ENCODE measurements at places on chromosomes 4 and X.

- DNase-seq: no peak
Measured at GRCh38 chr4:168374772-168375523, 56.4 kb upstream of the DDX60 start.

DNA sequence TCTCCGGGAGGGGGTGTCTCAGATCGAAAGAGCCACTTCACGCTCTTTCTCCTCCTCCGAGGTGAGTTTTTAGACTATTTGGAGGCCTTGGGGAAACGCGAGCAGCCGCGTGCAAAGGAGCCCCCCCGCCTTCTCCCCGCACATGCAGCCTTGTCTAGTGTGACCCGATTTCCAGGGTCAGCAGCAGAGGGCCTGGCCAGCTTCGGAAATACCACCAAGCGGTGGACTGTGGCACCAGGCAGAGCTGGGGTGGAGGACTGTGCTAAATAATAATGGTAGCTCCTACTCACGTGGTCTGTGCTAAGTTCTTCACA lies 79.3 kb upstream of the BCOR start:
- no peak for DNase-seq

DNA sequence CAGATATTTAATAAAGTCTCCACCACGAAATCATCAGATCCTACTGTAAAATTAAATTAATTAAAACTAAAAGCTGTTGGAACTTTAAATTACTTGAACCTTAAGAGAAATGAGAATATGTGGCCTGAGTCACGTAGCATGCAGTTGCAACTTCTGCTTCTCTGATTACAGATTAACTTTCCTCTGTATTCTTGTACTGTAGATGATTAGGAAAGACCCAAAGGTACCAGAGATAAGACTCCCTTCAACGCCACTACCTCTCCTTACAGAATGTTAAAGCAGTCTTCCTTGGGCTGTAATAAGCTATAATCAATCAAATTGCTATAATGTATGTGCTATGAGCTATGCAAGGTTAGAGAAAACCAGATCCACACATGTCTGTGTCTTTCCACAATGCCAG lies 47.9 kb downstream of the FAM13A start:
- no peak for DNase-seq

GRCh38 chr4:140170299-140170698 lies 16.3 kb upstream of the MAML3 start:
- DNase-seq: no peak

- DNase-seq: no peak
Measured at GRCh38 chrX:74422576-74423288, 1.4 kb downstream of the SLC16A2 start.

DNA sequence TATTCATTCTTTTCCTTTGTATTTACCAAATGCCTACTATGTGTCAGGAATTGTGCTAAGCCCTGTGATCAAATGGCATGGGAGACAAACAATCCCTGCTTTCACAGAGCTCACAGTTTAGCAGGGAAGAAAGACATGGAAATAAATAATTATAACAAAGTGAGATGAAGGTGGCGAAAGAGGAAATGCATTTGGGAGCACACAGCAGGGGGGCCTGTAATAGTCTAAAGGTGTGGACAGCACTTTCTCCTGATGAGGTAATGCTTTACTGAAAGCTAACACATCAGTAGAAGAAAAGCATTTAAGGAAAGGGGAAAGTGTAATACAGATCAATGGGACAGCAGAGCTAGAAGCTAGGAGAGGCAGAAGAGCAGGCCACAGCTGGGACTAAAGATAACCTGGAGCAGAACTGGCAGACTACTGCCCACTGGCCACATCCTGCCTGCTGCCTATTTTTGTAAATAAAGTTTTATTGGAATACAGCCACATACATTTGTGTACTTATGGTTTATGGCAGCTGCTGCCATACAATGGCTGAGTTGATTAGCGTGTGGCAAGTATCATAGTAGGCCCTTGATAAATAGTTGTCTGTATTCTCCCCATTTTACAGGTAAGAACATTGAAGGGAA lies 67.1 kb upstream of the TAPT1 start:
- DNase-seq: no peak

DNA sequence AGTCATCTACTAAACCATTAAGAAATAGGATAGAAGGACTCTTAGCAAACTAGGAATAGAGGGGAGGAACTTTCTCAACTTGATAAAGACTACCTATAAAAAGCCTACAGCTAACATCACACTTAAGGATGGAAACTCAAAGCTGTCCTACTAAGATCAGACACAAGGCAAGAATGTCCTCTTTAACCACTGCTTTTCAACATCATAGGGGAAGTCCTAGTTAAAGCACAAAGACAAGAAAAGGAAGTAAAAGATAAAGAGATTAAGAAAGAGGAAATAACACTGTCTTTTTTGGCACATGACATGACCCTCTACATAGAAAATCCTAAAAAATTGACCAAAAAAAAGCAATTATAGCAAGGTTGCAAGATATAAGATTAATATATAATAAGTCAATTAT lies 136.6 kb downstream of the FBXW7 start:
- DNase-seq: no peak

DNA sequence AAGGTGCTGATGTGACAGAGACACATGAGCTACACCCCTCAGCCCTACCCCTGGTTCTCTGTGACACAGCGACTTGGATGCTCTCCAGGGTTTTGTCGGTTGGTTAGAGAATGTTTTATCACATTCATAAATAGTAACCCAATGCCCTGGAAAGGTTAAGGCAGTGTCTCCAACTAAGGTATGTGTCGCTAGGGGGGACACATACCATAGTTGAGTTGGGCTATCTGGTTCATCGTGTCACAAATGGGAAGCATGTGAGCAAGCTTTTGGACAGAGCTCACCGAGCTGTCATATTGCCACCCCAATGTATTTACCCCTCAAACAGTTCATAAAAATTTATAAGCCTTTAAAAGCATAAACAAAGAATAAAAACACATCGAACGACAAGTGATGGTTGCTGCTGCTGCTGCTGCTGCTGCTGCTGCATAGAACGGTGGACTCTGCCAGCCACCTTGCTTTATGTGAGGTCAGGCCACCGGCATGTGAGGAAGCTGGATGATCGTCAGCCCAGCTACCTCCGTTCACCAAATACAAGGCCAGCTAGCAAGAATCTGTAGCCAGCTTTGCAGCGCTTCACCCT lies 55.9 kb downstream of the STOX2 start:
- no peak for DNase-seq

- DNase-seq: no peak
Measured at GRCh38 chr4:169279108-169279507, 8.4 kb upstream of the SH3RF1 start.

- DNase-seq: no peak
Measured at GRCh38 chrX:78658414-78658813, 714 bp downstream of the RTL3 start.

DNA sequence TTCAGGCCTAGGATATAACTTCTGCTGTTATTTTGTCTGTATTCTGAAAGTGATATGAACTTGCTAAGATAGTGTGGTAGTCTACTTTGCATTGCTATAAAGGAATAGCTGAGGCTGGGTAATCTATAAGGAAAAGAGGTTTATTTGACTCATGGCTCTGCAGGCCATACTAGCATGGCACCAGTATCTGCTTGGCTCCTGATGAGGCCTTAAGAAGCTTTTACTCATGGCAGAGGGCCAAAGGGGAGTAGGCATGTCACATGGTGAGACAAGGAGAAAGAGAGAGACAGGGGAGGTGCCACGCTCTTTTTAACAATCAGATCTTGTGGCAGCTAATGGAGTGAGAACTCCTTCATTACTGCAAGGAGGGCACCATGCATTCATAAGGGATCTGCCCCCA lies 247.3 kb downstream of the GPAT3 start:
- DNase-seq: no peak

DNA sequence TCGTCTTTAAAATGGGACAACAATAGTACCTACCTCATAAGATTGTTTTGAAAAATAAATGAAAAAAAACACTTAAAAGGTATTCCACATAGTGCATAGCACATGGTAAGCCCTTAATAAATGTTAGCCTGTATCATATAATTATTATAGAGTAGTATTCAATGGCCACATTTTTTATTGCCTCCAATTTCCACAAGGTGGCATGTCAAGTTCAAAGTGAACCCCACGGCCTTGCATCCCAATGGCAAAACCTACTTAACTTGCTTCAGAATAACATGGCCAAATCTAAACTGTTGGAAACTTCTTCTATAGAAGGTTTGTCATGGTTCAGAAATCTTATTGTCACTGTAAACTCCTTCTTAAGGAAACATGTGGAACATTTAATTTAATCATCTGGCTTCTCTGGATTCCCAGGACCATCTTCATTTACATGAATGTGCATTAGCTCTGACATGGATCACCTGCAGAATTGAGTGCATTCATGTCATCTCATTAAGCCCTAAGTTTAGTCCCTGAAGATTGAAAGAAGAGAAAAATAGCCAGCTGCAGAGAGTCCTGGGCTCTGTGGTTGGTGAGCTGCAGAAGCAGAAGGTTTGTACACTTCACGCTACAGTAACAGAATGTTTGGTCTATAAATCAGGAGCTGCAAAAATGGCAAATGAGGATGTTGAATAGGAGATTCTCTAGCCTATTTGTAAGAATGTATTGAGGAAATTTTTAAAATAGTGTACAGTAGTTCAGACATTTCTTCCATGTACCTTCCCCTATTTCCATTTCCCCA lies 61.0 kb downstream of the ANXA3 start:
- DNase-seq: no peak

DNA sequence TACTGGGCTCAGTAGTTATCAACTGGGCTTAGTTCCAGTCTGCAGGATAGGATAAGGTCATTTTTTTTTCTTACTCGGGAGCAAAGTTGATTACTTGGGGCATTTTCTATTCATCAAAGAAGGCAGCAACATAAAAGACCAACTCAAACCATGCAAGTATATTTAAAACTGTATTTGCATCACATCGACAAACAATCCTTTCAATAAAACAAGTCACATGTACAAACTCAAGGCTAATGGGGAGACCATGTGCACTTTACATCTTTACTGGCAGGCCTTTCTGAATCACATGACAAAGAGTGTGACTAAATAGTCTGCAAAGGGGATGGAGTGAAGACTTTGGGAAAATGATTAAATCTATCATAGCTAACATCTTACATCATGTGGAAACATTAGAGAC lies 610.4 kb upstream of the BOD1L1 start:
- no peak for DNase-seq

DNA sequence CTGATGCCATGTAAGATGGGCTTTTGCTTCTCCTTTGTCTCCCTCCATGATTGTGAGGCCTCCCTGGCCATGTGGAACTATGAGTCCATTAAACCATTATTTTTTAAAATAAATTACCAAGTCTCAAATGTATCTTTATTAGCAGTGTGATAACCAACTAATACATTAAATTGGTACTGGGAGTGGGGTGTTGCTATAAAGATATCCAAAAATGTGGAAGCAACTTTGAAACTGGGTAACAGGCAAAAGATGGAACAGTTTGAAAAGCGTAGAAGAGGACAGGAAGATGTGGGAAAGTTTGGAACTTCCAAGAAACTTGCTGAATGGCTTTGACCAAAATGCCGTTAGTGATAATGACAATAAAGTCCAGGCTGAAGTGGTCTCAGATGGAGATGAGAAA lies 526.7 kb downstream of the SH3BGRL start:
- no peak for DNase-seq

GRCh38 chrX:107712231-107713202 lies 63.1 kb downstream of the TSC22D3 start:
- no peak for DNase-seq

DNA sequence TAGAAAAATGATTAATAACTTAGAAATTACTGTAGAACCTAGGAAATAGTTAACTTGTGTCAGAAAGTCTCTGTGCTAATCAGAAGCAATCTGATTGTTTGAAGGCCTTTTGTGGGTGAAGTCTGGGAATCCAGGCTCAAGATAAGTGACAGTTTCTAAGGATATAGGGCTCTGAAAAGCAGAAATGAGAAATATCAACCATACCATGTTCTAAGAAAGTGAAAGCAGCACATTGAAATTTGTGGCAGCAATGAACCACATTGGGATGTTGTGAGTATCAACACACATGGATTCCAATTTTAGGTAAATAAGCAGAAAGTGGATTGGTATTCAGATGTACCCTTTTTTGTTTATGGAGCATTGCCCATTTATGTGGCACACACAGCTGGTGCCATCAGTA lies 464.6 kb downstream of the IL15 start:
- no peak for DNase-seq

GRCh38 chrX:138128027-138128671 lies 562.2 kb downstream of the ZIC3 start:
- DNase-seq: no peak

DNA sequence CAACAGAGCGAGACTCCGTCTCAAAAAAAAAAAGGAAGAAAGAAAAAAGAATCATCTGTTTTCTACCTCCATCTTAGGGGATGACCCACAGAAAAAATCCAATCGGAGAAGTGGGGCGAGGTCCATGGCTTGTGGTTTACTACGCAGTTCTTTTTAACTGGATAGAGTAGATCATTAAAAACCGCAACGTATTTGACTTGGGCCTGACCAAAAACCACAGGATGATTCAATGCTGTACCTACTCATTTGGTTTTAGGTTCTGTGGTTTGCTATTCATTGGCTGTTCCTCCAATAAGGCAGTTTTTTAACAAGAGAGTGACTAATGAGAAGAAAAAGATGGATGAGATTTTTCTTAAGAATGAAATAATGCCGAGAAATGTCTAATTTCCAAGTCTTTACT lies 83.7 kb downstream of the FREM3 start:
- DNase-seq: no peak

- DNase-seq: no peak
Measured at GRCh38 chr4:41150401-41150800, 63.9 kb downstream of the APBB2 start.

DNA sequence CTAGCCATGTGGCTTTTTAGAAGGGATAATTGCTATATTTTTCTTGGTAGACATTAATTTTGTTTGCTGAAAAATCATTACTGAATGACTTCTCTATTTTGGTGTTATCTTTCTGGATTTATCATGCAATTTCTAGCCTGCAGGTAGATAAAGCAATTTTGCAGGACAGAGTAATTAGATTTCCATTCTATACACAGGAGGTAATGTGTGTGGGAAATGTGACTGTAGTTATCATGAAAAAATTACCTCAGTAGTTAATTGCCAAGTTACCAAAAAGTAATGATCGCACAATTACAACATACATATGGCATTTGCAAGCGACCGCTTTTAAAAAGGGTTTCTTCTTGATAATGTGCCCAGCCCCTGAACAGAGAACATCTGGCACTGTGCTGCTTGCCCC lies 66.1 kb downstream of the KIT start:
- no peak for DNase-seq

DNA sequence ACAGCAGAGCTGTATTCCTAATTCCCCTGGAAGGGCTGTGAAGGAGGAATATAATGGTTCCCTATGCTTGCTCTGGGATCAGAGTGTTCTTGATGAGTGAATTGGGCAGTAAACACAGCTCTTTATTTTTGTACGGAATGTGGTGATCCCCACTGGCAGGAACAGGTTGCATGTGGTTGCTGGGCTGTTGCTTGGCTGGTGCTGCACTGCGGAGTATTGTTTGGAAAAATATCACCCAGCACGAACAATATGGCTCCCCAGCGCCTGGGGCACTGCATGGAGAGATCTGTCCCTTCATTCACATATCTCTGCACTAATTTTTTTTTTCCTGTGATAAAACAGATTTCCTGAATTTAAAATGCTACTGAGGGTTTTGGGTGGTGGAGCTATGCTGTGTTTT lies 119.7 kb downstream of the MGST2 start:
- DNase-seq: no peak

GRCh38 chr4:1122505-1122904 lies 9.1 kb upstream of the RNF212 start:
- no peak for DNase-seq

- no peak for DNase-seq
Measured at GRCh38 chrX:108285356-108285755, 152.9 kb downstream of the COL4A6 start.
